Fibroblast of the aortic adventitia (primary cell): ENCODE measurements at places on chromosomes 6 and 20. TPM values are rescaled to one million over a fixed set of nuclear protein-coding genes. Genes with fewer than 3 reads are reported as not detected.

The KIFC1 gene
- 49.3 TPM in 1 of 2 replicates, not detected in the other for total RNA-seq

The SRMS gene
- not detected in 2 replicates for total RNA-seq

The GNAS gene
- total RNA-seq = 417 and 474 TPM in 2 replicates

The C6orf120 gene
- 47.2 and 57.1 TPM in 2 replicates for total RNA-seq

The MYLK2 gene
- 0.18 TPM in 1 of 2 replicates, not detected in the other for total RNA-seq

The DEF6 gene
- total RNA-seq = 0.18 and 1.1 TPM in 2 replicates

The PDE10A gene
- 6.1 and 12.7 TPM in 2 replicates for total RNA-seq

The HLA-DRB5 gene
- total RNA-seq = not detected in 2 replicates

- no peak for DNase-seq
Observed at GRCh38 chr6:109305028-109305427, 77.2 kb downstream of the CD164 start.

GRCh38 chr20:62902926-62903615, 23.2 kb downstream of the DIDO1 start:
- DNase-seq = no peak

DNA sequence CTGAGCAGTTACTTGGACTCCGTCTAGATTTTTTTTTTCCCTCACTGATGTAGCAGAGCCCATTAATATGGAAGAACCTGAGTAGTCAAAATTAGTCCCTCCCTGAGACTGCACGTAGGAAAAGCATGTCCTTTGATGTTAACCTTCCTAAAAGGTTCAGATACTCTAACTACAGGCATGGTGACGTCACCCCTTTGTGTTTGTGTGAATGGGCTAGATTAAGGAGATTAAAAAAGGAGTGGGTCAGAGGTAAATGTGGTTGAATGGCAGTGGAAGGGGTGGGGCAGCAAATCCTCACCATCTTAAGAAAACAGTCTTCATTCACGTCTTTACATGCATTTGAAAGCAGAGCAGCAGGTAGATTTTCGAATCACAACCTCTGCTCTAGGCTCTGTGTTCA, 521.1 kb downstream of the TFAP2B start:
- no peak for DNase-seq

DNA sequence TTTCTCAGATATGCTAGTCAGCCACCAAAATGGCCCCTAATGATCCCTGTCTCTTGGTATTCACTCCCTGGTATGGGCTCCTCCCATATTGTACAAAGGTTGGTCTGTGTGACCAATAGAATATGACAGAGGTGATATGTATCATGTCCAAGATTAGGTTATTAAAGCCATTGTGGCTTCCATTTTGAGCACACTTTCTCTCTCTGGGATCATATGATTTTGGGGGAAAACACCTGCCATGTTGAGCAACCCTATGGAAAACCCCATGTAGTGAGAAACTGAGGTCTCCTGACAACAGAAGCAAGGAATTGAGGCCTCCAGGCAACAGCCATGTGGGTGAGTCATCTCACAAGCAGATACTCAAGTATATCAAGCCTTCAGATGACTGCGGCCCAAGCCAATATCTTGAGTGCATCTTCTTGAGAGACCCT, 7.1 kb upstream of the ZNF318 start:
- peak; percentile 7 for DNase-seq

GRCh38 chr6:129297592-129297991, 412.4 kb downstream of the ARHGAP18 start:
- DNase-seq = no peak

- peak; percentile 33 for DNase-seq
Observed at GRCh38 chr6:147506704-147507114, 1.8 kb upstream of the SAMD5 start.

- DNase-seq = no peak
Observed at GRCh38 chr6:5403076-5403475, 141.8 kb downstream of the FARS2 start.

GRCh38 chr6:160226118-160226591, 32.5 kb downstream of the SLC22A2 start:
- no peak for DNase-seq

DNA sequence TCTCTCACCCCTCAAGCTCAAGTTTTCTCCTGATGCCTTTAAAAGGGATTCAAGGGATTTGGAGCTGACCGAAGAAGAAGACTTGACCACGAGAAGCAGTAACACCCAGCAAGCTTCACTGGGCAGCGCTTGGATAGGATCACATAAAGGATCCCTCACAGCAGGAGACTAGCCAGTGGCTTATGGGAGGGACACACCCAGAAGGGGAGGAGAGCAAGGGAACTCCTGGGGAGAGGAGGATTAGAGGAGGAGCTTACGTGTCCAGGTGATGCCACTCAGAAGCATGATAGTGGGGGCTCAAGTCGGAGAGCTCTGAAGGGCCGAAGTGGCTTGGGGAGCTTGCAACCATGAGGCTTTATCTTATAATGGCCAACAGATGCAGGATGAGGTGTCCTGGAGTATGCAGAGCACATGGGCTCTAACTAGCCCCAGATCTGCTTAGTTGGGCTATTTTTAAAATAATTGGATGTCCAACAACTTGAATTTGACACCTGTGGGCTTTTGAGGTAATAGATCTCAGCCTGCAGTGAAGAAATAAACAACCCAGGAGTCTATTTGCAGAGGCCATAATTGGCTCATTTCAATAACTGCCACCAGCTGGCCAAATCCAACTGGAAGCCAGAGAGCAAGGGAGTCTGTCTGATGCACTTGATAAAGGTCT, 137.9 kb upstream of the EXOC2 start:
- DNase-seq = no peak

DNA sequence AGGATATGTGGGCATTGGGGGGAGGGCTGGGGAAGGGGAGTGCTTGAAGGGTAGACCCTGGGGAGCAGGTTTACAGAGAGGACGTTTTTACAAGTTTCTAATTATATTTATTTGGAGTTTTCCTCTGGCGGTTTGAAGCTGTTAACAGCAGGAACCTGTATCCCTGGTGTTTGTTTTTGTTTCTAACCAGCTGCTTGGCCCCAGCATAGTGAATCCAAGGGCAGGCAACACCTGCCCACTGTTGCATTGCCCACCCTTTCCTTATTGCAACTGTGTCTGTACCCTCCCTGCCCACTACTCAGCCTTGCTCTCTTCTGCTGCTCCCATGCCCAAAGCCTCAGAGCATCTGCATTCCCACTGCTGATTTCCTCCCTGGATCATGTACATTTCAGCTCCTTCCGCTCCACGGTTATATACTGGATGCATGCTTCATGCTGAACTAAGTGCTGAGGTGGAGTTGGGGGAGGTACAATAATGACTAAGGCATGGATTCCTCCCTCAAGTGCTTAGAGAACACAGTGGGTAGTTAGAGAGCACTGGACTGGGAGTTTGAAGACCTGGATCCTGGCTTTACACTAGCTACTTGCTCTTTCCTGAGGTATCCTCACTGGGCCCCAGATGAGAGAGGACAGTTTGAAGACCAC, 6.0 kb downstream of the SCUBE3 start:
- DNase-seq = no peak

DNA sequence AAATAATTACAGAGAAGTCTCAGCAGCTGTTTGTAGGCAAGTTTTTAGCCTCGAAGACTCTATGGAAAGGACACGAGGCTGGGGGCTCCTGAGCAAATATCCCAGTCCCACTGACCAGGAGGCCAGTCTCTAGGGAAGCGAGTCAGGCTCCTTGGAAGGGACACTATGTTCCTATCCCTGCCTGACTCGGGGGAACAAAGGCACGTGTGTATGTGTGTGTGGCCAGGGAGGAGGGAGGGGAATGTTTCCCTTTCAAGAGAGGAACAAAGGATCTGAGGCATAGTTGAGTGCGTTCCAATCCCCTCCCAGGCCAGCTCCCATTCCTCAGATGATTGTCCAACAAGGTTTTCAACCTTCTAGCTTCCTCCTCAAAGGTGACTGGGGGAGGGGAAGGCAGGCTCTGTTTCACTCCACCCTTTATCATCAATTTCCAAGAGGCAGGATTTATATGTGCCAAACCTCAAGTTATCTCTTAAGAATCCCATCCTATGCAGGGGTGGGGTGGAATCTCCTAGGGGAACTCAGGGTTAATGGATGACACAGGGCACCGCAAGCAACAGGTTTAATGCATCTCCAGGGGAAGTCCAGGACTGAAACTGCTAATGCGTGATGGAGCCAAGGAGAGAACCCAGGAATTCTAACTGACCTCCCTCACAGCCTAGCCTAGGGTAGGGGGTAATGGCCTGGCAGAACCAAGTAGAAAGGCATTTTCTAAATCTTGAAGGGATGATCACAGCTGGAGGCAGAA, 9.9 kb downstream of the BCL2L1 start:
- peak; percentile 90 for DNase-seq

- peak; percentile 91 for DNase-seq
Observed at GRCh38 chr6:149014631-149015534, 268.1 kb downstream of the UST start.
